ENCODE measurements at places on chromosomes 3 and 15.

- DNase-seq, result no peak
These were observed 64.2 kb upstream of the POLG start for GRCh38 chr15:89398896-89399237.

- no peak for DNase-seq
These were observed 451 bp downstream of the ONECUT1 start for GRCh38 chr15:52789601-52790168.

- peak; percentile 71 for DNase-seq
These were observed 1.5 kb downstream of the ARHGEF3 start for GRCh38 chr3:56800130-56800831.

DNA sequence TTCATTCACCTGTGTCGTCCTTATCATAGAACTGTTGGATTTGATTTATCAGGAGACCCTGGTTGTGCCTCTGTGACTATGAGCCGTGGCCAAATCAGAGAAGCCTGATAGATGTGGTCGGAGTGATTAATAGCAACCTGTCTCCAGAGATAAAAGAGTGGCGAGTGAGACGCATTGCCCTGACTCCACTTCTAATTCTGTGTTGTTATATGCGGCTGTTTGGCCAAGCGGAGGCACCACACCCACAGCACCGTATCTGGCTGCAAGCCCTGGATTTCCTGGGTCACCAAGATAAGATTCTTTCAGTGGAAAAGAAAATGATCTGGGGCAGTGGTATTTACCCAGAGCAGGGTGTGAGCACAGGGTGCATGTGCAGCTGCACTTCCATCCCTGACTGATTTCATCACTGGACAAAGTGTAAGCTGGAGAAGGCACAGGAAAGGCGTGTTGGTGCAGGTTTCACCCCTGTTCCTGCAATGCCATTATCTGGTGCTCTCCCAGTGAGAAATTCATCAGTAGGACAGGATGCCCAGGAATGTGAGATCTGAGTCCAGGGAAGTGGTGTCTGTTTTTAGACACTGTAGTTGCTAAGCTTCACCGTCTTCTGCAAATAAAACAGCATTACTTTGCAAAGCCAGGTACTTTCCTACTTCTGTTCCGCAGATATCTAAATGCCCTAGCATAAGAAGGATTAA is 84.6 kb downstream of the CD47 start:
- no peak for DNase-seq
